NCI-H1694 treated with DMSO at 0.1 percent for 48 hours (cell line): ENCODE measurements at places on chromosomes 3 and 15.

GRCh38 chr3:187367561-187368103 lies 553 bp upstream of the RTP4 start:
- no peak for DNase-seq

DNA sequence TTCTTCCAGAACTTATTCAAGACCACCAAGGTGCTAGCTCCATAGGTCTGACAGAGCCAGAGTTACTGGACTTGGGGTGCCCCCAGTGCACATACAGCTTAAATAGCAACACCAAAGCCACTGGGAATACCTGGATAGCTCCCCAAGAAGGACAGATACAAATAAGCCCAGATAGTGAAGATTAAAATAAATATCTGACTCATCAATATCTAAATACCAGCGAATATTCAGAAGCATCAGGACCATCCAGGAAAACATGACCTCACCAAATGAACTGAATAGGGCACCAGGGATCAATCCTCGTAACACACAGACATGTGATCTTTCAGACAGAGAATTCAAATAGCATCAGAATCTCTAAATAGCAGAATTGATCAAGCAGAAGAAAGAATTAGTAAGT lies 931.6 kb downstream of the OTOL1 start:
- no peak for DNase-seq

- no peak for DNase-seq
Observed at GRCh38 chr15:28943611-28944230, 57.9 kb downstream of the APBA2 start.

DNA sequence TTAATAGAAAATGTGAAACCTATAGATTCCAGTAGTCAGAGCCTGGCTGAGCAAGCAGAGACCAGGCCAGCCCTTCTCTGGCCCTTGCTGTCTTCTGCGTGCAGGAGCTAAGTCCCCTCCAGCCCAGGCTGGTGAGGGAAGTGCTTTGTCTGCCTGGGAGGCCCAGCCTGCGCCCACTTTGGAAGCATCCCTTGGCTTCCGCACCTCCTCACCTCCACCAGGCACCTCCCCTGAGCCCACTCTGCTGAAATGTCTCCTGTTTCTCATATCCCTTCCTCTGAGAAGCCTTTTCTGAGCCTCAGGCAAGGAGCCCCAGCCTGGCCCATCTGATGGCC lies 45.3 kb downstream of the ALDH1L1 start:
- DNase-seq, result no peak

DNA sequence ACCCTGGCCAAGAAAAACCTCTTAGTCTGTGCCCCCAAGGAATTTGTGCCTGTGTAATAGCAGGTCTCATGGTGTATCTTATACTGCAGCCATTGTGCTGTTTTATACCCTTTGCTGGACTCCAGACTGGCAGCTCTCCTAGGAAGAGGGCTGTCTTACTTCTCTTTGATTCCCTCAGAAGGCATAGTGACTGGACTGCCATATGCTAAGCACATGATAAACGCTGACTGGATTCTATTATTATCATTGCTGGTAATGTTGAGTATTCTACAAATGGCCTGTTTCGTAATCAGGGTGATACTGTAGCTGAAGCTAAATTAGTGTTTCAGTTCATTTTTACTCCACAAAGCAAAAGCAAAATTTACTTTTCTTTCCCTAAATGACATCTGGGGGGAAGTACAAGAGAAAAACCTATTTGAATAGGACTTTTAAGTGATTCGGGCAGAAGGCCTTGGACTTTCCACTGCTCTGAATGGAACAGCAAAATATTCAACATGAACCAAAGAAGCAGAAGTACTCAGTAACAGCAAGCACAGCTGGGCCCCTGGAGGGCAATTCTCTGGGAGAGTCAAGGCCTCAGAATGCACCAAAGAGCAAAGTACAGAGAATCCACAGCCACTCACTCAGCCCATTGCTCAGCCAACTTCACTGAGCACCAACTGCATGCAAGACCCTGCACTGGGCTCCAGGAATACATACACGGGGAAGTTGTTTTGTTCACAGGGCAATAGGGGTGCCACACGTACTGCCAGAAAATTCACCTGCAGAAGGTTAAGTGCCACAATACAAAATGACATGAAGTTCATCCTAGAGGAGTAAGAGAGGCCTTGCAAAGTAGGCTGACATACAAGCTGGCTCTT lies 7.9 kb upstream of the BCL2A1 start:
- no peak for DNase-seq

DNA sequence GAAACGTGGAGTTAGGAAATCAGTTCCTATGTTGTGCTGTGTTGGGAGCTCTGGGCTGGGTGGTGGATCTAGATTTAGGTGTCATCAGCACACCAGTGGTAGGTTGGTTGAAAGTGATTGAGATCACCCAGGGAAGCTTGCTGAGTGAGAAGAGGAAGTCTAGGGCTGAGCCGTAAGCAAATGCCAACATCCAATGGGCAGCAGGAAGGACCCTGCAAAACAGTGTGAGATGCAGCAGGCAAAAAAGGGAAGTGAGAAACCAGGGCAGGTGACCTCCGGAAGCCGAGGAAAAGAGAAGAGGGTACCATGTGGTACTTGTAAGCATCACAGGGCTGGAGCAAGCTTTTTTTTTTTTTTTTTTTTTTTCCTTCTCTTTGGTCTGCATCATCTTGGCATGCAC lies 15.9 kb upstream of the COPG1 start:
- no peak for DNase-seq

DNA sequence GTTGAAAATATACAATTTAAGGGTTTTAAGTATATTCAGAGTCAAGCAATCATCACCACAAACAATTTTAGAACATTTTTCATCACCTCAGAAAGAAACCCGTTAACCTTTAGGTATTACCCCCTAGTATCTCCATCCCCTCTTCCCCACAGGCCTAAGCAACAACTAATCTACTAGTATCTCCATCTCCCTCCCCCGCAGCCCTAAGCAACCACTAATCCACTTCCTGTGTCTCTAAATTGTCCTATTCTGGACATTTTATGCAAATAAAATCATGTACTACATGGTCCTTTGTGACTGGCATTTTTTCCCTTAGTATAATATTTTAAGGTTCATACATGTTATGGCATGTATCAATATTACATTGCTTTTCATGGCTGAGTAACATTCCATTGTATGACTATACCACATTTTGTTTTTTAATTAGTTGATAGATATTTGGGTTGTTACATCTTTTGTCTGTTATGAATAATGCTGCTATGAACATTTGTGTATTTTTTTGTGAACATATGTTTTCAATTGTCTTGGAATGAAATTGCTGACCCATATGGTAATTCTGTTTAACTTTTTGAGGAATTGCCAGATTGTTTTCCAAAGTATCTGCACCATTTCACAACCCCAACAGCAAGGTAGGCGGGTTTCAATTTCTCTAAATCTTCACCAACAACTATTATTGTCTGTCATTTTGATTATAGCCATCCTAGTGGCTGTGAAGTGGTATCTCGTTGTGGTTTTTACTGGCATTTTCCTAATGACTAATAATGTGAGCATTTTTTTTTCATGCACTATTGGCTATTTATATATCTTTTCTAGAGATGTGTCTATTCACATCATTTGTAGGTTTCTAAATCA lies 215.6 kb upstream of the CD96 start:
- DNase-seq, result no peak

DNA sequence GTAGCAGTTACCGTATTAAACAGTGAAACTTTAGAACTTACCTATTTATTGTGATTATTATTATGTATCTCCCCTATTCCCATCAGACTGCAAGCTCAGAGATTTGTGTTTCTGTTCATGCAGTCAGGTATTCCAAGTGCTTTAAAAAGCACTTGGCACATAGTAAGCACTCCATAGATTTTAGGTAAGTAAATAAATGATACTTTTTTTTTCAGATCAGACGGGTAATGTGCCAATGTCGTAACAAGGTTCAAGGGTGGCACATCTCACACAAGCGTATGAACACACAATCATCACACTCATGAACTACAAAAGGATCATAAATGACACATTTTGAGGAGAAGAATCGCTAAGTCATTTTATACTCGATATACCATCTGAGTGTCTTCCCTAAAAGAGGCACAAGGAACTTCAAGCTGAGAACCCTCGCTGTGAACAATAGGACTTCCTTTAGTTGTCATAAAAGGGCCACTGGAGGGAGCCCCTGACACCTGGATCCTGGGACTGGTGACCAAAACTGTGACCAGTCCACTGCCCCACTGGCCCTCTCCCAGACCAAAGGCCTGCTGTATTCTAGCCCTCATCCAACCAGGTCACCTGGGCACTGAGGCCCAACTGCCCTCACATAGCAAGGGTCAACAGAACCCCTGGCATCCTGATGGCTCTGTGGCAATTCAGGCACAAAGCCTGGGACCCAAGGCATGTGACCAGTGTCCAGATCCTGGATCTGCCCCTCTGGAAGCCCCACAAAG lies 32.1 kb downstream of the KIF9 start:
- DNase-seq, result no peak

DNA sequence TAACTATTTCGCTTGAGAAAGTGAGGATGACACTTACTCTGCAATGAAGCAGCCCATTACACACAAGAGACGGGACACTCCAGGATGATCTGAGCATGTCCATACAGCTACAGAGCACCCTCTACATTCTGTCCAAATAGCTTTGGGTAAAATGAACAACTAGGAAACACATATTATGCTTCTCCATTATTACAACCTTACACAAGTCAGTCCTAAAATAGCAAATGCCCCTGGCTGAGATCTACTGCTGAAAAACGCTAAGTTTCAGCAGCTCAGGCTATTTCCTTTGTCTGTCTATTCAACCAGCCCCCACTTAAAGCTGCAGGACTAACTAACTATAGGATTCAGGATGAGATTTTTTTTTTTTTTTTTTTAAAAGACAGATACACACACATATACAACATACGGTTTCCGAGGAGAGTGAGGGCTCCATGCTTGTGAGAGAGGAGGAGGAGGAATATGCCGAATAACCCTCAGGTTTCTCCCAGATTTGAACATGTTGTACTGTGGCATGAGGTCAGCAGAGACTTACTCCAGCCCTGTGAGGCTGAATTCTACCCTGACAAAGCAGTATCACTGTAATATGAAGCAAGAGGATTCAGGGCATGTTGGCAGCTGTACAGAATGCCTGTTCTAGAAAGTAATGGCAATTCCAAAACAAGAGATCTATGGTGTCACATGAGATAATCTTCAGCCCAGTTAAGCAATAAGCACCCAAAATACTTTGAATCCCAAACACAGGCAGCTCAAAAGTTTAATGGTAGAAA lies 117.3 kb upstream of the PLXND1 start:
- no peak for DNase-seq

DNA sequence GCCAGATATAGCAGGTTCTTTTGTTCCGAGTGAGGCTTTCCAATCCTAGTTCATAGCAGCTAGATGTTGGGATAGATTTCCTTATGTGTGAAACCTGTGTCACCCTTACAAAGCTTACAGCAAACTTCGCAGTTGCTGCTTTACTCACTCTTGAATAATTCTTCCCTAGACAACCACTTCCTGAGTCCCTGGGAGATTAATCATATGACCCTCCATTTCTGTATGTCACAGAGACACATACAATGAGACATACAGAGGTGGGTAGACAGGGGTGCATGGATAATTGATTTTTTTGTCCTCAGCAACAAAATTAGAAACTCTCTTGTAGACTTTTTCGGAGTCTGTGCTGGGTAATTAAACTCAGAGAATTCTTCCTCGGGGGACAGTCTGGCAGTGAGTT lies 163.2 kb downstream of the NSUN3 start:
- no peak for DNase-seq

- DNase-seq, result no peak
Observed at GRCh38 chr3:18739099-18739433, 313.9 kb upstream of the SATB1 start.

DNA sequence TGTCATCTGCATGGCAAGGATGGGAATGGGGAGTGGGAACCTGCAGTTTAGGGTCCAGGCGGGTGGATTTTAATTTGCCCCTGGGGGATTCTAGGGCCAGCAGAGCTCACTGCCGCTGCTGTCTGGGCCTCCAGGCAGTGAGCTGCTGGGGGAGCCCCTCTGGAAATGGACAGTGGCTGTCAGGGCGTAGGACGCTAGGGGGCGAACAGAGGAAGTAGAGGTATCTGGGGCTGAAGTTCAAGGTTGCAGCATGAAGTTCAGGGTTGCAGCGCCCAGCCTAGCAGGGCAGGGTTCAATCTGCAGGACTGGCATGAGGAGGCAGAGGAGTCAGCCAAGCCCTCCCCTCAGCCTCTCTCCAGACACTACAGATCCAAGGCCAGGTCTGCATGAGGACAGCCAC lies 49.5 kb downstream of the APBA2 start:
- no peak for DNase-seq

GRCh38 chr3:47007482-47008233 lies 28.2 kb downstream of the NBEAL2 start:
- DNase-seq, result no peak

DNA sequence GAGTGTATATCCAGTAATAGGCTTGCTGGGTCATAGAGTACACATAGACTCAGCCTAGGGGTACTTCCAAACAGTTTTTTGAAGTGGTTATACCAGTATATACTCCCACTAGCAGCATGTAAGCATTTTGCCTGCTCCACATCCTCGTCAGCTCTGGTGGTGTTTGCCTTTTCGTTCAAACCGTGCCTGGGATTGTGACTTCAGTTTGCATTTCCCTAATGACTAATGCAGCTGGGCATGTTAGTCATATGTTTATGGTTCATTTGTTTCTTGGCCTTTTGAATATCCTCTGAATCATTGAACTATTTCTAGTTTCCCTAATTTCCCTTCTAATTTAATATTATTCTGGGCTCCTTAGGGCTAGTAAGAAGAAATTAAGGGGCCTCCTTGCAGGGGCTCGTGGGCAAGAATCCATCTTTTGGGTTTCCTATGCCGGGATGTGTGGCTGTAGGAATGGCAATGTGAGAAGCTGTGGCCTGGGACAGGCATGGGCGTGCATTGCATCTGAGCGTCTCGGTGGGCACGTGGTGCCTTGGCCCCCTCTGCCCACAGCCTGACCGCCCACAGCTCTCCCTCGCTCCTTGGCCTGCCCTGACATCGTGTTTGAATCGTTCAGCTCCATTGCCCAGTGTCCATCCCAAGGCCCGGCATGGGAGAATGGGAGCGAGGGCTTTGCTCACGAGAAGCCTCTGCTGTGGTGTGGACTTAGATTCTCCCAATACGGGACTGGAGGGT lies 26.4 kb downstream of the FAH start:
- DNase-seq, result no peak

GRCh38 chr15:93825682-93826081 lies 405.7 kb upstream of the MCTP2 start:
- no peak for DNase-seq

DNA sequence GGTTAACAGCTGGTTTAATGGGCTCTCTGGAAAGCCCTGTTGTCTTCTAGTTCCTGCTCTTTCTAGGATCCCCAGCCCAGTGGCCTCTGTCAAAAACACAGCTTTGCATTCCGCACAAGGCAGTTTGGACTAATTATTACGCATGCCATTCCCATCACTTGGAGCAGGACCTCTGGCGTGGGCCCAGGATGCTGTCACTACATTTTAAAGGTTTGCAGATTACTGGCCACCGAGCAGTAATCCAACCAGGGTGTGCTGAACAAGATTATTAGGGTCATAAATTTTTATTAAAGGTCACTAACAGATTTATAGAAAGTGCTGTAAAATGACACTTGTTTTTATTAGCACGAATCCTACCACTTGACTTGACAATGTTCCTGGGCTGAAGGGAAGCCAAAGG lies 143.6 kb upstream of the SLC6A11 start:
- no peak for DNase-seq
